Tracheal epithelial cell (primary cell): ENCODE measurements at places on chromosomes 1 and 21. TPM values are rescaled to one million over a fixed set of nuclear protein-coding genes. Genes with fewer than 3 reads are reported as not detected.

The PROK1 gene
- total RNA-seq: not detected in 2 replicates

The NUF2 gene
- total RNA-seq: 0.21 and 2.7 TPM in 2 replicates

The KRTAP19-1 gene
- 0.24 TPM in 1 of 2 replicates, not detected in the other for total RNA-seq

The ZBED6 gene
- total RNA-seq: 8.3 and 10.6 TPM in 2 replicates

The MCL1 gene
- 252 and 361 TPM in 2 replicates for total RNA-seq
